NCI-H2107 (cell line): ENCODE measurements at places on chromosomes 3 and 15.

DNA sequence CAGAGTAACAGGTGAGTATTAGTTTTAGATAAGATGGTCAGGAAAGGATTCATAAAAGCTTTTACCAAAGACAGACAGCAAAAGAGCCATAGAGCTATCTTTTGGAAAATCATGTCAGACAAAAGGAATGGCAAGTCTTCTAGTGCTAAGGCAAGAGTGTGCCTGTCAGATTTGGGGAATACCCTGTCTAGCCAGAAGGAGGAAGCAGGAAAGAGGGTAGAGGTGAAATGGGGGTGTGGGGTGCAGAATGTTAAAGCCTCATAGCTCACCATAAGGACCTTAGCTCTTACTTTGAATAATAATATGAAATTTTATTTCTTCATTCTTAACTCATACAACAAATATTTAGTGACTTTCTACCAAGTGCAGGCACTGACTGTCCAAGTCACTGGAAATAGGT lies 512.1 kb upstream of the ROBO2 start:
- no peak for DNase-seq

- no peak for DNase-seq
Observed at GRCh38 chr15:98167722-98168268, 207.3 kb downstream of the ARRDC4 start.

DNA sequence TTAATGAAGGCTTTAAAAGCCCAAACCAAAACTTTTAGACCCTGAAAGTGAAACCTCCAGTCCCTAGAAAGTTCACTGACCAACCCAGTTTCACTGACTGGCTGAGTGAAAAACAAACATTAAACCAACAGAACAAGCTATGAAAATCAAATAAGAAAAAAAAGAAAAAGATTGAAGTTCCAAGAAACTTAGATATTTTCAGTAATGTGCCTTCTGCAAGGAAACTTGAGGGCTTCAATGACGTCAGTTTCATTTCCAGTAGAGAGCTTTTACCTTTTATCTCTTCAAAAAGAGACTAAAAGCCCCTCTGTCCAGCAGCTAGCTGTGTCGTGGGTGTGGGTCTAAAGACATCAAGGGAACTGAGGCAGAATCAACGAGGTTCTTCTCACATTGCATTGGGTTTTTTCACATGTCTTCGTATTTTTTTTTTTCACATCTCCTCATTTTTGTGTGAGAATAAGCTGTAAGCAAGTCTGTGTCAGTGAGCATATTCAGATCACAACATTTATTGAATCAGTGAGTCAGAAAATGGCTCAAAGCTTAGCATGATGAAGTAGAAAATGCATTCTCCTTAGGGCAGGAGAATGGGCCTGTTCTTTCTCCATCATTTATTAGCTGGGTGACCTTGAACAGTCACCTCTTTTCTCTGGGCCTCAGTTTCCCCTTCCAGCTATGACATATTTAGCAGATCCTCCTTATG lies 54.8 kb upstream of the BCL6 start:
- DNase-seq: no peak

- DNase-seq: no peak
Observed at GRCh38 chr3:143633816-143634215, 214.5 kb downstream of the SLC9A9 start.

DNA sequence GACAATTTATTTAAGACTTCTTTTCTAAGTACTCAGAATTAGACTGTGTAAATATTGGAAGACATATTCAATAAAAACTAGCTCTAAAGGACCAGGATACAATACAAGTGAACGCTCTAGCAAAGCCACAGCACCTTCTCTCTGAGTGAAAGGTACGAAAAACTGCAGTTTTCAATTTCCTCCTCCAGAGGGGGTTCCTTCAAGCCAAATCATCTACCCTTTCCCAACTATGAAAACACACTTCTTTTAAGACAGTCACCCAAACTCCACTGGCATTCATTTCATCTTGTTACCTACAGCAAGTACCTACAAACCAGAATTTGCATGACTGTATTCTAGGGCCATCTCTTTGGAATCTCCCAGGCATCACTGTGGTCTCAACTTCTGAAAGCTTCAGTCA lies 165.8 kb downstream of the ERC2 start:
- DNase-seq: no peak

DNA sequence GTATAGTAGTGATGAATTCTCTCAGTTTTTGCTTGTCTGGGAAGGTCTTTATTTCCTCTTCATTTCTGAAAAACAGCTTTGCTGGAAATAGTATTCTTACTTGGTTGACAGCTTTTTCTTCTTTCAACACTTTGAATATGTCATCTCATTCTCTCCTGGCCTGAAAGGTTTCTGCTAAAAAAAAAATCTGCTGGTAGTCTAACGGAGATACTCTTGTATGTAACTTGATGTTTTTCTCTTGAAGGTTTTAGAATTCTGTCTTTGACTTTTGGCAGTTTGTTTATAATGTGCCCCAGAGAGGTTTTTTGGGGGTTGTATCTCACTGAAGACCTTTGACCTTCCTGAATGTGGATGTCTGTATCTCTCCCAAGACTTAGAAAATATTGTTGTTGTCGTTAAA lies 47.0 kb downstream of the THSD4 start:
- DNase-seq: no peak
